A549 treated with AZD2906 at 1 μM for 4 hours (cell line): ENCODE measurements at places on chromosomes 12 and 14. TPM values are rescaled to one million over a fixed set of nuclear protein-coding genes. Genes with fewer than 3 reads are reported as not detected.

The IPO8 gene
- 13.5 to 21.9 TPM (median 17.1 TPM) in 5 replicates for total RNA-seq

The POTEG gene
- not detected in 5 replicates for total RNA-seq

The MYF6 gene
- not detected in 5 replicates for total RNA-seq

The KCNH3 gene
- total RNA-seq: 1.5 to 2.6 TPM (median 2.2 TPM) in 5 replicates

The CRACR2A gene
- 0.86 to 1.9 TPM (median 1.5 TPM) in 5 replicates for total RNA-seq

The TCL1A gene
- not detected in 5 replicates for total RNA-seq

The LIN7A gene
- total RNA-seq: 0.19 to 0.35 TPM (median 0.22 TPM) in 5 replicates

The MYF5 gene
- total RNA-seq: not detected in 5 replicates

The TAS2R13 gene
- 0.03 TPM in 1 of 5 replicates, not detected in the others for total RNA-seq

The NELL2 gene
- total RNA-seq: 0.14 to 0.33 TPM (median 0.16 TPM) in 3 of 5 replicates, not detected in the others

The LRTM2 gene
- 0.02 to 0.09 TPM (median 0.05 TPM) in 4 of 5 replicates, not detected in the other for total RNA-seq

The TDG gene
- 21.5 to 31.5 TPM (median 25.0 TPM) in 5 replicates for total RNA-seq

The MAP1LC3B2 gene
- total RNA-seq: 1.2 to 1.6 TPM (median 1.3 TPM) in 5 replicates

The HOXC12 gene
- 0.03 TPM in 2 of 5 replicates, not detected in the others for total RNA-seq

The EPYC gene
- not detected in 5 replicates for total RNA-seq

The KLRG1 gene
- 1.1 to 1.8 TPM (median 1.6 TPM) in 5 replicates for total RNA-seq

The FGD6 gene
- 9.3 to 13.3 TPM (median 12.1 TPM) in 5 replicates for total RNA-seq

The MSRB3 gene
- total RNA-seq: 20.4 to 22.6 TPM (median 22.4 TPM) in 5 replicates

The IFI27 gene
- 0.92 to 1.5 TPM (median 1.4 TPM) in 5 replicates for total RNA-seq

The DPF3 gene
- total RNA-seq: 0.05 to 0.16 TPM (median 0.10 TPM) in 5 replicates

The TAS2R8 gene
- not detected in 5 replicates for total RNA-seq

The CCDC88C gene
- 5.7 to 6.6 TPM (median 6.1 TPM) in 5 replicates for total RNA-seq

The KRT75 gene
- total RNA-seq: 0.09 to 0.17 TPM (median 0.11 TPM) in 4 of 5 replicates, not detected in the other

The AVPR1A gene
- 0.01 to 0.07 TPM (median 0.03 TPM) in 5 replicates for total RNA-seq

The ZFHX2 gene
- total RNA-seq: 0.35 to 0.95 TPM (median 0.56 TPM) in 5 replicates

The SYNDIG1L gene
- total RNA-seq: 0.03 TPM in 1 of 5 replicates, not detected in the others

The SIX4 gene
- 1.5 to 2.7 TPM (median 2.5 TPM) in 5 replicates for total RNA-seq
